ENCODE measurements at places on chromosomes 2 and 18.
A peak's percentile ranks its signal among the peaks of the same experiment; 100 is the strongest.

DNA sequence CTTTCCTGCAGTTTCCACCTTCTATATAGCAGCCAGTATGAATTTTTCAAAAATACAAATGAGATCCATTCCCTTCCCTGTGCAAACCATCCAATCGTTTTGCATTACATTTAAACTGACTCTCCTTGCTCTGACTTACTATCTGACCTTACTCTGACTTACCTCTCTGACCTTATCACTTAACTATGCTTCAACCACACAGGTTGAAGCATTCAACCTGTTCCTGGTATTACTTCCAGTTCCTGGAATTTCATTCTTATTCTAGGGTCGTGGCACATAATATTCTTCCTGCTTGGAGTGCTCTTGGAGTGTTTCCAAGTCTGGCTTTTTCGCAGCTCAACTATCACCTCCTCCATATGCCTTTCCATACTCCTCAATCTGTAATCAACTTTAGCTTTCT is 850.6 kb upstream of the CHAC2 start:
- no peak for DNase-seq

DNA sequence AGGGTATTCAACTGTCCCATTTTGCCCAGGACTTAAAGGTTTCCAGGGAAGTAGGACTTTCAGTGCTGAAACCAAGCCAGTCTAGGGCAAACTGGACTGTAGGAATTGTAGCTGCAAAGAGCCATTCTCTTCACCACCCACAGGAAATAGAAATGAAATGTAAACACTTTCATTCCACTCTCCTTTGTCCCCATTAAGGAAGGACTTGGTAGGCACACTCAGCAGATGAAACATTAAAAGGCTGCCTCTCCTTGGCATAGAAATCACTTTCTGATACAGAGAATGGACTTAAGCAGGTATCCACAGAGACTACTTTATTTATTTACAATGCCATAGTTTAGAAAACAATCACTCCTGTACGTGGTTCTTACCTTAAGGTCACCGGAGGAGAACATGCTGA is 102.9 kb upstream of the CCDC195 start:
- DNase-seq = no peak

DNA sequence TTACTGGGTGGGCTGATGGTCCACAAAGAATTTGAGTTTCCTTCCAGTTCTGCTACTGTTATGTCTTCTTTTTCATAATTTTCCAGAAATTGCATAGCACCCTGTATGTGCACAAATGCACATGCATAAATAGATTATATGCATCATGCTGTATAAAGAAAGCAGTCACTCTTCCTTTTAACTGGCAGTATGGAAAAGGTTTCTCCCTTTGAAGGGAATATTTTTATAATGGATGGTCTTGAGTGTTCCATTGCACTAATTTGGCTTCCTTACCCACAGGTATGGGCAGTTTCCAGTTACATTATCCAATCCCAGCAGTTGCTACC is 154.4 kb downstream of the NAPG start:
- no peak for DNase-seq

GRCh38 chr2:144780983-144781382 is 261.1 kb upstream of the ZEB2 start:
- DNase-seq = no peak

- DNase-seq = no peak
These were observed 1.2 kb upstream of the TRAPPC8 start for GRCh38 chr18:31943878-31944816.

DNA sequence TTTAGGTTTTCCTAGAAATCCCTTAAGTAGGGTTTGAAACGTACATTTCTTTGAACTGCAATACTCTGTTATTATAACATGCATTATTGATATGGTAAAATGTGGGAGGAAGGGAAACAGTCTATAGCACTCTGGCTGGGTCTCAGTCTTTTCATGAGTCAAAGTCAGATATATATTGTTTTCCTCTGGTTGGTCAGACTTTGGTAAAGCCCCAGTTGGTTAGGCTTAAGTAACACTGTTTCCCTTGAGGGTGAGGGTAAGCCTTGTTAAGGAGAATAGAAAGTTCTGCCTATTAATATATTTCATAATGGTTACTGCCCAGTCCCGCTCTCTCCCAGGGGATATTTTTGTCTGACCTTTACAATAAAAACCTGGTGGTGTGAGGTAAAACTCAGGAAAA is 44.7 kb upstream of the TNP1 start:
- no peak for DNase-seq

- DNase-seq = no peak
These were observed 347.8 kb upstream of the GULP1 start for GRCh38 chr2:187943772-187944369.

DNA sequence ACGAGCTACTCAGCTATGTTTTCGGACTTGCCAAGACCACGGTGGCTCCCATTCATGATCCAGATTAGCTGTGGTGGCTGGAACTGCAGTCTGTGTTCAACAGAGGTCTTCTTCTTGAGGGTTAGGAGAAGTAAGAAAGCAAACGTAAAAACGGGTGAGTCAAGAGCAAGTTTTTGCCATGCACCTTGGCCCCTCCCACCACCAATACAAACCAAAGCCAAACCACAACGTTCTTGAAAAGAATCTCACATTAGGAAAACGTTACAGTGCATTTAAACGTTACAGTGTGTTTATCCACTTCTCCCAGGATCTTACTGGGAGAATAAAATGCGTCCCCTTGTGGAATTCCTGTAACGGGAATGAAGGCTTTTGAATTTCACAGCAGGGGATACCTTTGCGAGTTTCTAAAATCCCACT is 725 bp downstream of the FBXO48 start:
- DNase-seq = no peak

DNA sequence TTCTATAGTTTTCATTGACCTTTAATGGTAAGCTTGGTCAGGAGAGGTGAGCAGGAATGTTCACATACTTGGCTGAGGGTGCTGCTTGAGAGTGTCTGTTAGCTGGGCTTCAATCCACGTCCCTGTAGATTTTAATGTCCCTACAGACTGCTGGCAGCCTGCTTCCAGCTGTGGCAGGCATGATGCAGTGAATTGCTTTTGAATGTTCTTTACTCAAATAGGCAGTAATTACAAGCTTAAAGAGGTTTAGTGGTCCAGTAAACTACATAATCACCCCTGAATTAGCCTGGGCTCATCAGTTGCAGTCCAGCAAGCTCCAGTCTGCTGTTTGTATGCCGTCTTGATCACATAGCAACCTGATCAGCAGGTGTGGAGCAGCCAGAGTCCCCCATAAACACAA is 102.1 kb downstream of the MEIS1 start:
- DNase-seq = no peak

DNA sequence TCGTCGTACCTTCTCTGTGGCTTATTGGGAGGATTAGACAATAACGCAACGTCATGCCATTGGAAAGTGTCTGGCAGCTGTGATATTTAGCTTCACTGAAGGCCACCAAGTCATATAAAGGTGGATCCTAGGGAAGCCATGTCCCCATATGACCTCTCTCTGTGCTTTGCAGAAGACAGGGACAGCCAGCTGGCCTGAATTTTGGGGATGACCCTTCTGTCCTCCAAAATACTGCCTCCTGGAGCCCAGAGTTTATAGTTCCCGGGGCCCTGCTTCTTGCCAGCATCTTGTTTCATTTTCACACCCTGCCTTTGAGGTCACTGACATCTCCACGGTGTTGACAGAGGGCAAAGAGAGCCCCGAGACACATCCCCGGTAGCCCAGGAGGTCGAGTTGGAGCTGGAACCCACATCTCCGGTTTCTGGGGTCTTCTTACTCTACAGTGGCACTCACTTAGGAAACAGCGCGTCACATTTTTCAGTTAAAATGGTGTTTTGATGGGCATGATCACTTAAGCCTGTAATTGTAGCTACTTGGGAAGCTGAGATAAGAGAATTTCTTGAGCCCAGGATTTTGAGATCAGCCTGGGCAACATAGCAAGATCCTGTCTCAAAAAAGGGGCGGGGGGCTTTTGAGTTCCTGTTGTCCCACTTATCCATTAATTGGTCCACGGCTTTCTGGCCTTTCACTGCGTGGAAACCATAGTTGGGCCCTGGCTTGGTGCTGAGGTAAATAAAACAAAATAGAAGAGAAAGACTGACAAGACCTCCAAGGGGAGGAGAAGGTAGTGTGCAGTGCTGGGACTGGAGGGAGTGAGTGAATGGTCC is 101.1 kb downstream of the DDX1 start:
- DNase-seq = no peak

DNA sequence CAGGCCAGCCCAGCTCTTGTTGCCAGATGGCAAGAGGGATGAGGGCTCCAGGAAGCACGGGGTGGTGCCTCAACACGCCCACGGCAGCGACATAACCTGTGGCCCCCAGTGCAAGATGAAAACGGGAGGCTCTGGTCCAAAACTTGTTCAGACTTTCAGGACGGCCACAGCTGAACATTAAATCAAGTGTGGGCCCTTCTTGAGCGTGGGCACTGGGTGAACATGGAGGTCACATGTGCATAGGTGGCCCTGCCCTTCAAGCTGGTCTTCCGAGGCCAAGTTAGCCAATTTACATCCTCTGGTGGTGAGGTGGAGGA is 77.5 kb downstream of the NDUFA10 start:
- peak; percentile 44 for DNase-seq

GRCh38 chr2:20241973-20242726 is 17.2 kb upstream of the SDC1 start:
- DNase-seq = no peak

DNA sequence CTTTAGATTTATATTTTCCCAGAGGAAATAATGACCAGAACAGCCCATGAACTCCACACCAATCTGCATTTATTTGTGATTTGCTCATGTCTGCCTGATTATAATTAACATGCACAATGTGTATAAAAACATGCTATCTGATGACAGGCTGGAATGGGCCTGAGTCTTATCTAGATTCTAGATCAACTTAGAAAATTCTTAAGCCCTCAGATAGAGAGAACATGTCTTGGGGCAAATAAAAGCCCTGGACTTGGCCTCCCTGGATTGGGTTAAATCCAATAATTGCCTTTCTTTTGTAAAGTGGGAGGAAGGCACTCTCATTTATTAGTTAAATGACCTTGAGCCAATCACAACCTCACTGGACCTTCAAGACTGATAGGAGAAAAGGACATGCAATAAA is 61.8 kb downstream of the EVA1A start:
- no peak for DNase-seq

- DNase-seq = no peak
These were observed 8.7 kb upstream of the AAK1 start for GRCh38 chr2:69652206-69652605.

DNA sequence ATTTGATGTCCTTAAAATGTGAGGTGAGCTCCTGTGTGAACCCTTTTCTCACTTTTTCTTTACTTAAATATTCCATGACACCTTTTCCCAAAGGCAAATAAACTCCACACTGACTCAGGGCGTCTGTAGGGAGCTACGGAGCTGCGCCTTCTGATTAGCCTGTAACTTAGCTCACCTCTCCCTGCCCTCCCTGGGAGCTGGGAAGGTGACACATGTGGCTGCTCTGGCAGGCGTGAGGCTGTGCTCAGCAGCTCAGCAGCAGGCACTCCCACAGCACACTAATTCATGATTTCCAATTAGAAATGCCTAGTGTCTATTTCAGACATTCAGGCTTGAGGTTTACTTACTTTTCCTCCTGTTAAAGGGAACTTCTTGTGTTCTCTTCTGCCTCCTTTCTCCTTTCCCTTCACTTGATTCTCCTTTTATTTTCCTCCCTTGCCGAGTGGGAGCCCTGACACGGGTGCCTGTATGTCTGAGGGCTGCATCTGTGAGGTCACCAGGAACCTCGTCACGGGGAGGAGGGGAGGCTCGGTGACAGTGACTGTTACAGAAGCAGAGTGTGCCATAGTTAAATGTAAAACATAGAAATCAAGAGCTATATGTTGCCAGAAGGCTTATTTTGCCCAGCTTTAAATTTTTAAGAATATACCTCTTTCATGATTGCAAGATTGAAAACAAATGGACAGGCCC is 437.1 kb downstream of the DCDC2C start:
- DNase-seq = no peak

DNA sequence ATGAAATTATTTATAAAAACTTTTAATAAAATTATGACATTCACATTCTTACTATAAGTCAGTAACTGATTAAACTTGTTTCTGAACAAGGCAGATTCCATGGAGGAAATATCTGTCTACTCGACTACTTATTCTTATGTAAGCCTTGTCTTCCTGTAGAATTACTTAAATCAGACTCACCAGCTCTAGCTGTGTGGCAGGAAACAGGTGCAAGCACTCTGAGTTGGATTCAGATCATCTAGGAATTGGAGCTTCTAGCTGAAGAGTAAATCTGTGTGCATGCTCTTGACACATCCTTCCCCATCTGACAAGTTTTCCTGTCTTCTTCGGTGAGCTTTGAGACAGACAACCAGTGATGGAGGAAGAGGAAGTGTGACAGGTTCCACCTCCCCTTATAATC is 284.7 kb downstream of the TRIB2 start:
- DNase-seq = no peak

- peak; percentile 53 for DNase-seq
These were observed 6.8 kb downstream of the ESPNL start for GRCh38 chr2:238106698-238107524.

DNA sequence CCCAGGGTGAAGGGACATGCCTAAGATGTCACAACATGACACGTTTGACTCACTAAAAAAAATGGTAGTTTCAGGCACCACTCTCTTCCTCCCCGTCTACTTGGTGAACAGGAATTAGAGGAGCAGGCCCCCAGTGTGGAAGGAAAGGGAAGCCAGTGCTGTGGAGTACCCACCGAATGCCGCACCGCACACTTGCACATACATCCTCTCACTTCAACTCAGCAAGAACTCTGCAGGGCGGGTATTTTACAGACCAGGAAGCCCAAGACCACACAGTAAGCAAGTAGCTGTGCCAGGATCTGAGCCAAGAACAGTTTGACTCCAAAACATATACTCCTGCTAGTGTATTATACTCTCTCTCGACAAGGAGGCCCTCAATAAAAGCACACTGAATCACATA is 69.8 kb downstream of the BCL2 start:
- DNase-seq = no peak

All from ascending aorta (tissue), 2 donors.